ENCODE measurements at places on chromosomes 4 and X. TPM values are rescaled to one million over a fixed set of nuclear protein-coding genes. Genes with fewer than 3 reads are reported as not detected.

Gene PROM1
- polyA plus RNA-seq: 13.5 TPM

Gene P2RY4
- 0.06 TPM for polyA plus RNA-seq

Gene BTC
- 7.1 TPM for polyA plus RNA-seq

Gene POU4F2
- polyA plus RNA-seq: not detected

Gene PRR32
- polyA plus RNA-seq: not detected

Gene CACNA1F
- 0.10 TPM for polyA plus RNA-seq

Gene RHOH
- 3.2 TPM for polyA plus RNA-seq

Gene SSX1
- polyA plus RNA-seq: not detected

Gene HMX1
- polyA plus RNA-seq: not detected

Gene AMMECR1
- polyA plus RNA-seq: 3.6 TPM

Gene JAKMIP1
- polyA plus RNA-seq: 0.61 TPM

Gene GPR34
- polyA plus RNA-seq: 7.7 TPM

Gene GSX2
- polyA plus RNA-seq: not detected

Gene MAPK10
- polyA plus RNA-seq: 15.5 TPM

Gene SPANXC
- polyA plus RNA-seq: not detected

Gene FATE1
- 0.13 TPM for polyA plus RNA-seq

Gene SORCS2
- polyA plus RNA-seq: 5.3 TPM

Gene GABRG1
- 0.01 TPM for polyA plus RNA-seq

Gene JCHAIN
- polyA plus RNA-seq: 6.9 TPM

Gene SATL1
- polyA plus RNA-seq: not detected

Gene HELT
- not detected for polyA plus RNA-seq

Gene HTRA3
- 37.0 TPM for polyA plus RNA-seq

Gene GNRHR
- polyA plus RNA-seq: not detected

Gene ZNF711
- polyA plus RNA-seq: 7.4 TPM

Gene RAB33A
- polyA plus RNA-seq: 2.4 TPM

Gene HDX
- 2.1 TPM for polyA plus RNA-seq

Gene AMTN
- polyA plus RNA-seq: not detected

Gene CENPE
- polyA plus RNA-seq: 0.66 TPM

Gene SUV39H1
- 6.0 TPM for polyA plus RNA-seq

Gene TRIM75
- polyA plus RNA-seq: not detected

Gene RAI2
- polyA plus RNA-seq: 54.3 TPM

Gene SPIN2B
- polyA plus RNA-seq: 14.7 TPM

Gene SPACA5
- not detected for polyA plus RNA-seq

Gene HOPX
- 43.7 TPM for polyA plus RNA-seq

Gene NUDT10
- polyA plus RNA-seq: 6.9 TPM

Gene NPY1R
- polyA plus RNA-seq: 1.1 TPM

Gene GAB1
- polyA plus RNA-seq: 11.4 TPM

Gene EXOSC9
- polyA plus RNA-seq: 20.3 TPM

Gene NEIL3
- polyA plus RNA-seq: not detected

Gene RNF128
- polyA plus RNA-seq: 5.6 TPM

Gene GPC4
- 18.3 TPM for polyA plus RNA-seq

Gene SOX3
- not detected for polyA plus RNA-seq

Gene RAB40AL
- not detected for polyA plus RNA-seq

Gene TASL
- 0.48 TPM for polyA plus RNA-seq

Gene NHSL2
- 9.7 TPM for polyA plus RNA-seq

Gene XAGE1B
- polyA plus RNA-seq: not detected

Gene RNF212
- 4.2 TPM for polyA plus RNA-seq

Gene BCLAF3
- polyA plus RNA-seq: 3.8 TPM

Gene MAGEC1
- not detected for polyA plus RNA-seq

Gene ZNF732
- polyA plus RNA-seq: 0.19 TPM

Gene MAGEC3
- polyA plus RNA-seq: not detected
